ENCODE measurements at places on chromosomes 5 and 9. TPM values are rescaled to one million over a fixed set of nuclear protein-coding genes. Genes with fewer than 3 reads are reported as not detected.

GRCh38 chr9:100028201-100028784 is 70.5 kb downstream of the ERP44 start:
- peak; percentile 10 for DNase-seq
- no peaks in the 10 kb centered on the region for H3K36me3 ChIP-seq
- H3K27me3 ChIP-seq, result no peaks in the 10 kb centered on the region
- H3K4me1 ChIP-seq, result peaks cover 4% of the 10 kb centered on the region

Gene ELOVL7
- 18.5 TPM for total RNA-seq

DNA sequence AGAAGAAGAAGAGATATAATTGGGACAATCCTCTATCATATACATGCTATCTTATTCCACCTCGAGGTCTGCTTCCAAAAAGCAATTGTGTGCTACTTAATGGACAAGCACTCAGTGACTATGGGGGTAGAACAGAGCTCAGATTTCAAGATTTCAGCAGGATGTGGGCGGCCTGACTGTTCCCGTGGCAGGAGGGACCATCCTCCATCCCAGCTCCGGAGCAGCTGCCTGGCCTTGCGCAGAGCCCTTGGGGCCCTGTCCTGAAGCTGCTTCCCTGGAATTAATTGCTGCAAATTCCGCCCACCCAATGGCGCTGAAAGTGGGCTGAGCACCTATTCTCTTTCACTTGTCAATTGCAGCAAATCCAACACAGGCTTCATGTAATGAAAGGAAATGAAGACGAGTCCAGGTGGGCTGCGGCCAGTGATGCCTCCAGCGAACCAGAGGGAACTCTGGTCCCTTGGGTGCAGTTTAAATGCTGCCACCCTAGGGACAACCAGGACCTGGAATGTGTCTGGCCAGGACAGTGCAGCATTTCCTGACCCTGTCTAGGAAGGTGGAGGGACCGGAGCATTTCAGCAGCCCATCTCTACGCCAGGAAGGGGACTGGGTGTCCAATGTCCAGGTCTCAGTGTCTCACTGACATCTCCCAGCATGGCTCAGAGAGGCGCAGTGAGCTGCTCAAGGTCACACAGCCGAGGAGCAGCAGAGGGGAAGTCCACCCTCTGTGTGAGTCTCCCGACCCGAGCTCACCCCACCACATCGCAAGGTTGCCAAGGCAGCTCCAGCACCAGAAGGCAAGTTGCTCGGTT is 50.5 kb upstream of the FCN1 start:
- no peak overlapping the region for H3K27ac ChIP-seq
- no peak for DNase-seq
- H3K4me1 ChIP-seq, result no peaks in the 10 kb centered on the region
- no peak overlapping the region for H3K4me3 ChIP-seq
- no peaks in the 10 kb centered on the region for H3K36me3 ChIP-seq

- no peak overlapping the region for H3K27ac ChIP-seq
- no peak for DNase-seq
- no peaks in the 10 kb centered on the region for H3K27me3 ChIP-seq
- H3K4me3 ChIP-seq, result no peak overlapping the region
These were observed 552.0 kb upstream of the KLF4 start for GRCh38 chr9:108041551-108041950.

- no peak overlapping the region for H3K4me3 ChIP-seq
- DNase-seq, result no peak
- no peaks in the 10 kb centered on the region for H3K27me3 ChIP-seq
- H3K27ac ChIP-seq, result no peak overlapping the region
- no peaks in the 10 kb centered on the region for H3K36me3 ChIP-seq
These were observed 3.4 kb downstream of the C5orf58 start for GRCh38 chr5:170235876-170236864.

DNA sequence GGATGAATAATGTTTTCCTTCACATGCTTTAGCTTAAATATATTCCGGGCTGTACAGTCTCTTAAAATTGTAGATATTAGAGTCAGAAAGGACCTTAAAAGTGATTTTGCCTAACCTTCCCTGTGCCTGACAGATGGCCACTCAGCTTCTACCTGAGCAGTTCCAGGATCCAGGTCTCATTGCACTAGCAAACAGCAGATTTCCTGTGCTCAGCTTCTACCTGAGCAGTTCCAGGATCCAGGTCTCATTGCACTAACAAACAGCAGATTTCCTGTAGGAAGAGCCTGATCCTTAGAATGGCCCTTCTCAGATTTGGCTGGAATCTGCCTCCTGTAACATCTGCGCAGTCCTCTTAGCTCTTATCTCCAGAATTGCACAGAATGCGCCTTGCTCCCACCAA is 219.8 kb downstream of the AOPEP start:
- H3K36me3 ChIP-seq, result no peaks in the 10 kb centered on the region
- no peaks in the 10 kb centered on the region for H3K27me3 ChIP-seq
- H3K4me1 ChIP-seq, result peaks cover 74% of the 10 kb centered on the region
- peak overlapping the region; percentile 80 for H3K27ac ChIP-seq
- H3K4me3 ChIP-seq, result no peak overlapping the region

Gene HSPB3
- not detected for total RNA-seq

GRCh38 chr9:127767909-127768331 is 10.5 kb downstream of the SH2D3C start:
- no peaks in the 10 kb centered on the region for H3K36me3 ChIP-seq
- no peak for DNase-seq
- no peak overlapping the region for H3K4me3 ChIP-seq
- H3K27ac ChIP-seq, result peak overlapping the region; percentile 1
- H3K4me1 ChIP-seq, result peaks cover 8% of the 10 kb centered on the region
- H3K27me3 ChIP-seq, result no peaks in the 10 kb centered on the region

- H3K4me3 ChIP-seq, result peak overlapping the region; percentile 89
- H3K27me3 ChIP-seq, result no peaks in the 10 kb centered on the region
- no peak for DNase-seq
- no peaks in the 10 kb centered on the region for H3K36me3 ChIP-seq
- H3K4me1 ChIP-seq, result peaks cover 63% of the 10 kb centered on the region
These were observed 909 bp downstream of the NDFIP1 start for GRCh38 chr5:142109331-142110045.

Gene CNTNAP3B
- total RNA-seq, result 30.2 TPM

DNA sequence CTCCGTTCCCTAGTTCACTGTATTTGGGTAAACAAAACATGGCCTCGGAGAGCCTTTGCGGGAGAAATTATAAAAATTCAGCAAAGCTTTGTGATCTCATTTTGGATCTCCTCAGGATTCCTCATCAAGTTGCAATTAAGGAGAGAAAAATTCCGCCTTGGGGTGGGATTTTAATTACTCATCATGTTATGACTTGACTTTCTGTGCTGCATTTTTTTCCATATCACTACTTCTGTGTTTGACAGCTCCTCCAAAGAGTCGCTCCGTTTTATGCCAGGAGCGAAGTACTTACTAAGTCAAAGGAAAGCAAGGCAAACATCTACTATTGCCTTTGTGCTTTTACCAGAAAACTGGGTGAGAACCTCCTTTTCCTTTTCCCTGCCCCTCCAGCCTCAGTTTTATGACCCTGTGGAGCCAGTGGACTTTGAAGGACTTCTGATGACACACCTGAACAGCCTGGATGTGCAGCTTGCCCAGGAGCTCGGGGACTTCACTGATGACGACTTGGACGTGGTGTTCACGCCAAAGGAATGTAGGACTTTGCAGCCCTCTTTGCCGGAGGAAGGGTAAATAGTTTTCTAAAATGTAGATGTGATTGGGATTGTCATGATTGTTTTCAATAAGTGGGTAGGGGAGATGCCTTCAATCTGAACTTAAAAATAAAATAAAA is 71.5 kb downstream of the DOCK8 start:
- no peak for DNase-seq
- no peak overlapping the region for H3K4me3 ChIP-seq
- H3K36me3 ChIP-seq, result no peaks in the 10 kb centered on the region
- no peaks in the 10 kb centered on the region for H3K27me3 ChIP-seq
